Heart right ventricle (tissue), 16 donors: ENCODE measurements at places on chromosomes 6 and 20. TPM values are rescaled to one million over a fixed set of nuclear protein-coding genes. Genes with fewer than 3 reads are reported as not detected.
A peak's percentile ranks its signal among the peaks of the same experiment; 100 is the strongest.

SSTR4 gene
- total RNA-seq, result not detected

ADGRF4 gene
- not detected for total RNA-seq

GRCh38 chr6:151089978-151090377 lies 149.8 kb upstream of the AKAP12 start:
- no peak for DNase-seq

GRCh38 chr6:162251257-162251656 lies 476.3 kb downstream of the PRKN start:
- DNase-seq, result no peak

DNA sequence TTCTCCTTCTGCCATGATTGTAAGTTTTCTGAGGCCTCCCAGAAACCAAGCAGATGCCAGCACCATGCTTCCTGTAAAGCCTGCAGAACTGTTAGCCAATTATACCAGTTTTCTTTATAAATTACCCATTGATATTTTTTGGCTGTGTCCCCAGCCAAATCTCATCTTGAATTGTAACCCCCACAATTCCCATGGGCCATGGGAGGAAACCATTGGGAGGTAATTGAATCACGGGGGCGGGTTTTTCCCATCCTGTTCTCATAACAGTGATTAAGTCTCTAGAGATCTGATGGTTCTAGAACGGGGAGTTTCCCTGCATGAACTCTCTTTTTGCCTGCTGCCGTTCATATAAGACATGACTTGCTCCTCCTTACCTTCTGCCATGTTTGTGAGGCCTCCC lies 788.5 kb downstream of the C6orf118 start:
- DNase-seq, result no peak

- DNase-seq, result no peak
Observed at GRCh38 chr20:9689041-9689440, 149.8 kb downstream of the PAK5 start.

GRCh38 chr20:32294071-32294470 lies 16.6 kb downstream of the KIF3B start:
- DNase-seq, result no peak

DNA sequence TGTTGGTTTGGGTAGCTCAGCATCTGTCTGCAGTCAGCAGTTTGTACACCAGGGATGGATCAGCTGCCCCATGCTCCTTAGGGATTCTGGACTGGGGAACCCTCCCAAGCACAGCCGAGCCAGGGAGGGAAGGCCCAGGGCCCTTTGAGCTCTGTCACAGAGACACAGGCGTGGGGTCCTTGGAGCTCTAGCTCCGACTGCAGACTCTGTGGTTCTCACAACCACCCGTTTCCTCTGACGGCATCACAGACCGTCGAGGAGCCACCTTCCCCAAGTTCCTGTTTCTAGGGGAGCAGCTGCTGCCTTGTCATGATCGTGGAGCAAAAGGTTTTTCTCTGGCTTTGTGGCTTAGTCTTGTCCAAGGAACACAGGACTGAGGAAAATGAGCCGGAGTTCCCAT lies at the start of gene SLA2:
Gene SLA2, minus strand, starts transcription at position 199 of the 400 bp plus-strand sequence. CDS start 4,861 bp downstream, outside the sequence.
- DNase-seq, result no peak

- no peak for DNase-seq
Observed at GRCh38 chr20:47233333-47234188, 122.9 kb downstream of the ZMYND8 start.

GRCh38 chr6:106512048-106512967 lies 117.0 kb downstream of the RTN4IP1 start:
- DNase-seq, result peak; percentile 70

DNA sequence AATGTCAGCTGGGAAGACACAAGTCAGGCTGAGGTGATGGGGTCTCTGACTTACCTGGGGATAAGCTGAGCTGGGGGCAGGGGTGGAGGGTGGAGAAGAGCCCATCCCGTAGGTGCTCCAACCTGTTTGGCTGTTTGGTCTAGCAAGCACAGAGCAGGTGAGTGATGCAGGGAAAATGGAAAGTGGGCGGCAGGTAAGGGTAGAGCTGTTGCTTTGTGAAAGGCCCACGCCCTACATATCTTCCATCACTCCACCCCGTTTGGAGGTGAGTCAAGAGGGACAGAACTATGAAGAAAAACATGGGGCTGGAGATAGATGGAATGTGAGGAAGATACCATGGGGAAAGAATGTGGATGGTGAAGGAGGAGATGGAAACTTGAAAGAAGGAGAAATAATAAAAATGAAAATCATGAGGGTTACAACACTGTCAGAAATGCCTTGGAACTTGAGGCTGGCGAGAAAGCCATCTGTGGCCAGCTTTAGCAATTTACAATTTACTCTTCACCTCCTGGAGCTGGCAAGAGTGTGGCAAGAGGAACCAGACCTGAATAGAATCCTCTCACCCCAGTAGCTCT lies 1.3 kb downstream of the LY6G6C start:
- no peak for DNase-seq

GRCh38 chr6:159077123-159077522 lies 32.3 kb upstream of the TAGAP start:
- no peak for DNase-seq
